ENCODE measurements at places on chromosomes 7 and 10. TPM values are rescaled to one million over a fixed set of nuclear protein-coding genes. Genes with fewer than 3 reads are reported as not detected.

GRCh38 chr10:25103703-25104102, 71.1 kb upstream of the GPR158 start:
- no peak for DNase-seq

GRCh38 chr7:150739033-150739432, 1.8 kb downstream of the GIMAP5 start:
- no peak for DNase-seq

Gene SEMA3E
- 0.07 TPM for total RNA-seq

- DNase-seq = no peak
Observed at GRCh38 chr7:98778421-98778820, 91.4 kb downstream of the TMEM130 start.

DNA sequence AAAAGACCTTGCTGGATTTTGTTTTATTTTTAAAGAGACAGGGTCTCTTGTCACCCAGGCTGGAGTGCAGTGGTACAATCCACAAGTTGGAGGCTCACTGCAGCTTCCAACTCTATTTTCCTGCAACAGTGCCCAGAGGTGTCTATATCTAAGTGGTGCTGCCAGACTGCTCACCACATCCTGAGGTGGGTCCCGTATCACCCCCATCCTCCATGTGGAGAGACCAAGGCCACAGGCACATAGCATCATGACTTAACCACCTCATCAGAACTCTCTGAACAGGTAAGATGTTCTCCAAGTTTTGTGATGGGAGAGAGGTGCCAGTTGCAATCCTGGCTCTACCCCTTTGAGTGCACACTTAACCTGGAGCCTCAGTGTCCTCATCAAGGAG, 98.2 kb downstream of the RNF216 start:
- no peak for DNase-seq
